Psoas muscle (tissue), 8 donors: ENCODE measurements at places on chromosomes 3 and 15. TPM values are rescaled to one million over a fixed set of nuclear protein-coding genes. Genes with fewer than 3 reads are reported as not detected.

BFSP2 gene
- not detected for total RNA-seq

CHRFAM7A gene
- not detected for total RNA-seq

RPS27L gene
- total RNA-seq = 169 TPM

PIF1 gene
- total RNA-seq = 0.24 TPM

CPEB1 gene
- 0.59 TPM for total RNA-seq

FANCD2OS gene
- total RNA-seq = not detected

ISL2 gene
- not detected for total RNA-seq

CD200 gene
- total RNA-seq = 0.62 TPM

GOLGA8N gene
- total RNA-seq = 2.9 TPM

ZNF385D gene
- total RNA-seq = 7.1 TPM

SHC4 gene
- 1.0 TPM for total RNA-seq

MORC1 gene
- not detected for total RNA-seq

GPR62 gene
- 0.16 TPM for total RNA-seq

GOLGA8K gene
- not detected for total RNA-seq

PRTG gene
- total RNA-seq = 0.92 TPM

KBTBD13 gene
- total RNA-seq = 5.7 TPM

FBXO45 gene
- 13.8 TPM for total RNA-seq

EPHB1 gene
- total RNA-seq = 3.1 TPM

IL16 gene
- total RNA-seq = 2.7 TPM

PTX3 gene
- 0.63 TPM for total RNA-seq

WDR49 gene
- not detected for total RNA-seq

EIF4E3 gene
- total RNA-seq = 38.5 TPM

BMF gene
- total RNA-seq = 1.5 TPM

PPP2R3A gene
- 50.6 TPM for total RNA-seq

GOLGA8R gene
- total RNA-seq = 1.4 TPM

ROPN1 gene
- not detected for total RNA-seq

TMEM45A gene
- 1.7 TPM for total RNA-seq

NRG4 gene
- 2.5 TPM for total RNA-seq

GP5 gene
- not detected for total RNA-seq

ST3GAL6 gene
- total RNA-seq = 9.4 TPM

RAF1 gene
- 165 TPM for total RNA-seq

ARNT2 gene
- total RNA-seq = 10.1 TPM

GOLGA8J gene
- total RNA-seq = 0.34 TPM

FAN1 gene
- total RNA-seq = 25.3 TPM

SI gene
- not detected for total RNA-seq

TMC3 gene
- total RNA-seq = not detected

IL17RC gene
- 10.4 TPM for total RNA-seq

SLC35G2 gene
- total RNA-seq = 0.69 TPM

ARHGAP31 gene
- 10.3 TPM for total RNA-seq

GP9 gene
- not detected for total RNA-seq
